ENCODE measurements at places on chromosomes 2 and 18. TPM values are rescaled to one million over a fixed set of nuclear protein-coding genes. Genes with fewer than 3 reads are reported as not detected.

The CFAP53 gene
- total RNA-seq, result 0.61 TPM

The PKDCC gene
- not detected for total RNA-seq

The TMEM200C gene
- not detected for total RNA-seq

The PAX3 gene
- total RNA-seq, result not detected

The UPP2 gene
- not detected for total RNA-seq

The SCTR gene
- total RNA-seq, result not detected

The TMEM131 gene
- 36.4 TPM for total RNA-seq

The CFAP210 gene
- not detected for total RNA-seq
